ENCODE measurements at places on chromosomes 6 and 20. TPM values are rescaled to one million over a fixed set of nuclear protein-coding genes. Genes with fewer than 3 reads are reported as not detected.

The EYA2 gene
- 1.7 TPM for total RNA-seq

The OSTM1 gene
- total RNA-seq = 31.9 TPM

The OXT gene
- not detected for total RNA-seq

The C6orf52 gene
- 0.26 TPM for total RNA-seq

The FAM110A gene
- total RNA-seq = 1.3 TPM

The FAM83D gene
- 21.3 TPM for total RNA-seq

The CTCFL gene
- total RNA-seq = not detected

The SH3BGRL2 gene
- 3.3 TPM for total RNA-seq

The DYNLT2 gene
- total RNA-seq = 1.0 TPM

The ZNF318 gene
- total RNA-seq = 5.6 TPM
